ENCODE measurements at places on chromosomes 11 and 22.

- no peak for DNase-seq
Observed at GRCh38 chr11:29481738-29482137, 535.1 kb downstream of the KCNA4 start.

DNA sequence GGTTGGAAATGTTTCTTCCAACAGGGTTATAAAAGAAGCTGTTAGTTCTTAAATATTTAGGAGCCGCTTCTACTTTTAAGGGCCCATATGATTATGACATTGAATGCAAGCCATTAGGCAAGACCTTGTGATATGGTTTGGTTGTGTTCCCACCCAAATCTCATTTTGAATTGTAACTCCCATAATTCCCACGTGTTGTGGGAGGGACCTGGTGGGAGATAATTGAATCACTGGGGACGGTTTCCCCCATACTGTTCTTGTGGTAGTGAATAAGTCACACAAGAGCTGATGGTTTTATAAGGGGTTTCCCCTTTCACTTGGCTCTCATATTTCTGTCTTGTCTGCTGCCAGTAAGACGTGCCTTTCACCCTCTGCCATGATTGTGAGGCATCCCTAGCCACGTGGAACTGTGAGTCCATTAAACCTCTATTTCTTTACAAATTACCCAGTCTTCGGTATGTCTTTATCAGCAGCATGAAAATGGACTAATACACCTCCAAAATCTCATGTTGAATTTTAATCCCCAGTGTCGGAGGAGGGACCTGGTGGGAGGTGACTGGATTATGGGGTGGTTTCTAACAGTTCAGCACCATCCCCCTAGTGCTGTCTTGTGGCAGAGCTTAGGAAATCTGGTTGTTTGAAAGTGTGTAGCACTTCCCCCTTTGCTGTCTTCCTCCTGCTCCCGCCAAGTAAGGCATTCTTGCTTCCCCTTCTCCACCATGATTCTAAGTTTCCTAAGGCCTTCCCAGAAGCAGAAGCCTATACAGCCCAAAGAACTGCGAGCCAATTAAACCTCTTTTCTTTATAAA is 4.3 kb downstream of the CD59 start:
- DNase-seq: no peak

DNA sequence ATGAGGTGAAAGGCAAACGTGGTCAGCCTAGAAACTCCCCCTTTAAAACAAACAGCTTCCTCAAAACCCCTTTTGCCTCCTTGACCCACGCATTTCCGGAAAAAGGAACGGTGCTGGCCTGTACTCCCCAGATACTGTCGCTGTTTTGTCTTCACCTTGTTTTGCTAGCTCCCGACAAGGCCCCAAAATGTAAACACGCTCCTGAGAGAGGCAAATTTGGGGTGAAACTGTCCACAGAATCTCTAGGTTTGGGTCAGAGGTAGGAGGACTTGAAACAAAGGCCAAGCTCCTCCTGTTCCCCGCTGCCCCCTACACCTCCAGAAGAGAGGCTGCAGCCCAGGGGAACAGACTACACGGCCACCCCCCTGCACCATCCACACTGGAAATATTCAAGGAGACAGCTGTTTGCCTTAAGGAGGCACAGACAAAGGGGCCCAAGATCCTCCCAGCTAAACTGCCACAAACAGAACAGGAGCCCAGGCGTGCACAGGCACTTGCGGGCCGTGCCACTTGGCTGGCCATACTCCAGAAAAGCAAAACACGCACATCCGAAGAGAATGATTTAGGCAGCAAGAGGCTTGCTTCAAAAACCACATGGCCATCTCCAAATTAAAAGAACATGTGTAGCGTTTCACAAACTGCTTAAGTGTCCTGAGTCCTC is 160.5 kb upstream of the GRK3 start:
- no peak for DNase-seq

DNA sequence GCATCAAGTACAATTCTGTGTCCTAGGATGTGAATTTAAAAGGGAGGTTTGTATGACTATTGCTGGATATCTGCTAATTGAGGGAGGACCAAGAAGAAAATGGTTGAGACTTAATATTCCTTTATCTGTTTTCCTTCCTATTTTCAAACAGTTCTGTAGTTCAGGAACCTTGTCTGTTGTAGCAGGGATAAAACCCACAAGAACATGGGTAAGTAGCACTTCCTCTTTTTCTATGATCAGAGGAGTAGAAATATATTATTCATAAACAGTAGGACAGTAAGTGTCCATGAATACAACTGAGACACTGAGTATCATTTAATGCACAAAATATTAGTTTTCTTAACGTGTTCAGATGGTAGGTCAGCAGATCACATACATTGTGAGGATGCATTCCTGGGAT is 7.6 kb downstream of the MS4A3 start:
- DNase-seq: no peak

- no peak for DNase-seq
Observed at GRCh38 chr11:11471201-11471600, 118.2 kb upstream of the CSNK2A3 start.
